ENCODE measurements at places on chromosomes 6 and 20.

DNA sequence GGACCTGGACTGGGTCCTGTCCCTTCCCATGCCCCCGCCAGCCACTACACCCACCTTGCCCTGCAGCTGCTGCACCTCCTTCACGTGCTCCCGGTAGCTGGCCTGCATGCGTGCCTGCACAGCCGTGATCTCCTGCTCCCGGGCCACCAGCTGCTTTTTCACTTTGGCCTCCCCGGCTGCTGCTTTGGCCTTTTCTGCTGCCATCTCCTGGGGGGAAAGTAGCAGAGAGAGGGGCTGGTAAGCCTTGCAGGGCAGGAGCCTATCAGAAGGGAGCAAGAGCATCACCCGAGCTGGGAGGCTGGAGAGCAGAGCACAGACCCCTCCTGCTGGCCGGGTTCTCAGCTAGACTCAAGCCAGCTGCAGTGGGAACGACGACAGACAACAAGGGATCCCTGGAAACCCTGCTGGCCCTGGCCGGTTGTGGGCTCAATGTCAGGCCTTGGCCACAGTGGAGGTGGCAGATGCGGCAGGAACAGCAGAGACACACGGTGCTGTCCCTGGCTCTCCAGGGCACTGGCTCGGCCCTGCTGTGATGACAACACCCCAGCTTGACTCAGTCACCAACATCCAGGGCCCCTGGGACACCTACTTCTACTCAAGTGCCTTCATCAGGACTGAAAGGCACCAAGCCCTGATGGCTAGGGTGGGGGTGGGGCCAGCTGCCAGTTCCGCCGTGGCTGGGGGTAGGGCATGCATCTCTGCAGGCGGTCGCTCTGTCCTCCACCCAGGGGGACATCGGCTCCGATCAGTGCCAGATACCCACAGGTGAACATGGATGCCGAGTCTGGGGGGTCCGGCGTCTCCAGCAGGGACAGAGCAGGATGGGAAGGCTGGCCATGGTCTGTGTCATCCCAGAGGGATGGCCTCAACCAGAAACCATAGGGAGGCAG is 45.3 kb downstream of the RRBP1 start:
- no peak for DNase-seq

GRCh38 chr6:161677188-161677587 is 403.3 kb upstream of the AGPAT4 start:
- DNase-seq: no peak

DNA sequence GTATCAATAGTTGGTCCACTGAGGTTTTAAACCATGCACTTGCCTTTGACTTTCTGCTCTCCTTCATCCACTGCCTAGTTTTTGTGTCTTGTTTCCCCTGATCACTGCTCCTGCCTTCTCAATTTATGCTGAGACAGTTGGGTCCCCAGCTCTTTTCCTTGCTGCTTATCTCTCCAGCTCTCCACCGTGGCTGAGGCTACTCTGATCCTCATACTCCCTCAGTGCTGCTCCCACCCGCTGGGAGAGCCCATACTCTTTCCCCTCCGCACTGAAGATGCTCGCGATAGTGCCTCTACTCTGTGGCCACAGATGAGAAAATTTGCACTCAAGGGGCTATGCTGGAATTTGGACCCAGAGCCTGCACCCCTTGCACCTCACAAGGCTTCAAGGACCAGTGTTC is 3.4 kb upstream of the THBD start:
- DNase-seq: no peak

GRCh38 chr6:12394170-12394569 is 104.0 kb downstream of the EDN1 start:
- DNase-seq: no peak

DNA sequence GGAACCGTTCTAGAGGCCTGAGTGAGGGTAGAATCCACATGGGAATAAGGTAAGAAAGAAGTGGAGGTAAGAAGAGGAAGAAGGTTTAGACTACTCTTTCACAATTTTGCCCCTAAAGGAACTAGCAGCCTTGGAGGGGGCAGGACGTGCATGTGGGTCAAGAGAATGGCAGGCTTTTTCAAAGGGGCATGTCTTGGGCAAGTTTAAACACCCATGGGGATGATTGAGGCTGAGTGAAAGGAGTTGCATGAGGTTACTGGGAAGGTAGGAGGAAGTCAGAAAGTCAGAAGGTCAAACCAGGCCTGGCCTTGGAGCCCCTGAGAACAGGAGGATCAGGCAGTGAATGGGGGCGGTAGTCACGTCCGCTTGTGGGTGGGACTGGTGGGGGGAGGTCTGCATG is 10.2 kb downstream of the ADA start:
- DNase-seq: no peak

- no peak for DNase-seq
Observed at GRCh38 chr6:123972600-123973294, 169.1 kb downstream of the NKAIN2 start.

DNA sequence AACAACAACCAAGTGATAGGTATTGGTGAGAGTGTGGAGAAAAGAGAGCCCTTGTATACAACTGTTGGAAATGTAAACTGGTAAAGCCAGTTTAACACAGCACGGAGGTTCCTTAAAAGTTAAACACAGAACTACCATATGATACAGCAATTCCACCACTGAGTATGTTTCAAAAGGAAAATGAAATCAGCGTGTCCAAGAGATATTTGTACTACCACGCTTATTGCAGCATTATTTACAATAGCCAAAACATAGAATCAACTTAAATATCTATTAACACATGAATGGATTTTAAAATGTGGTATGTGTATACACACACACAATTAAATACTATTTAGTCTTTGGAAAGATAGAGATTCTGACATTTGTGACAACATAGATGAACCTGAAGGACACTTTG is 1.1 kb downstream of the PTCHD4 start:
- no peak for DNase-seq

GRCh38 chr6:14732844-14733757 is 512.8 kb upstream of the JARID2 start:
- peak; percentile 75 for DNase-seq

DNA sequence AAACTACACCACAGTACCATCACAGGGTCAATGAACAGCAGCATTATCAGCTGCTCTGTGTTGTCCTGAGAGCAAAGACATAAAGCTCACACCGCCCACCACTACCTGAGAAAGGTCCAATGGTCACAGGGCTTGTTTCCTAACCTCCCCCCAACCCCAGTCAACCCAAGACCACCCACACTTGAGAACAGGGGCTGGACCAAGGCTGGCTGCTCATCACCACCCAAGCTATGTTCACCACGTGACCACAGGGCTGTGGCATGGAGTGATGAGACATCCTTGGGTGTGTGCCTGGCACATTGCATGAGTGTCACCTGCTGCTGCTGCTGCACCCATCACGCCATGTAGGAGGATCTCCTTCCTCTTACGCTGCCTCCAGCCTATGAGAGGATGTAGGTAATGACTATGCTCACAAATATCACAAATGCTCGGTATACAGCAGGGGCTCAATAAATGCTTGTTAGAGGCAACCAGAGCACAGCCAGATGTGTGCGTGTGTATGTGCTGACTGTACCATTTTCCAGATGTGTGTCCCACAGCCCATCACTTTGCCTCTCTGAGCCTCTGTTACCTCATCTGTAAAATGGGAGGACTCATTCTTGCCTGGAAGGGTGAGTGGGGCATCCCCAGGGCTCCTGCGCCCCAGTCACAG is 23.3 kb upstream of the SIRPA start:
- DNase-seq: no peak

- DNase-seq: no peak
Observed at GRCh38 chr6:125991653-125992052, 5.3 kb downstream of the TRMT11 start.

DNA sequence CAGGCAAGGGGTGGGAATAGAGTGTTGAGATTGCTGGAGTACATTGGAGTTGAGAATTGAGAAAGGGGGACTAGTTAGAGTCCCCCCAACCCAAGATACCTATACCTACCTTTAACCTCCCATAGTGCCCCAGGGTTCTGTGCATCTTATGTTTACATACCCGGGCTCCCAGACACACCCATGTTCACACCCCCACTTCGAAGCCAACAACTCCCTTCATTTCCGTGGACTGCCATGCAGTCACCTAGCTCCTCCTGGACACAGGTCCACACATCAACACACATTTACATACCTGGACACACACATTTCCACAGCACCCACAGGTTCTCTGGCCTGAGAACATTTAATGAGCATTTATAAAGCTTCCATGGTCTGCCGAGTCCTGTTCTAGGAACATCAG is 5.1 kb downstream of the TMEM63B start:
- no peak for DNase-seq
